HEK293T (cell line): ENCODE measurements at places on chromosomes 12 and 14.

- DNase-seq = no peak
Measured at GRCh38 chr14:35254736-35255135, 37.4 kb upstream of the PSMA6 start.

DNA sequence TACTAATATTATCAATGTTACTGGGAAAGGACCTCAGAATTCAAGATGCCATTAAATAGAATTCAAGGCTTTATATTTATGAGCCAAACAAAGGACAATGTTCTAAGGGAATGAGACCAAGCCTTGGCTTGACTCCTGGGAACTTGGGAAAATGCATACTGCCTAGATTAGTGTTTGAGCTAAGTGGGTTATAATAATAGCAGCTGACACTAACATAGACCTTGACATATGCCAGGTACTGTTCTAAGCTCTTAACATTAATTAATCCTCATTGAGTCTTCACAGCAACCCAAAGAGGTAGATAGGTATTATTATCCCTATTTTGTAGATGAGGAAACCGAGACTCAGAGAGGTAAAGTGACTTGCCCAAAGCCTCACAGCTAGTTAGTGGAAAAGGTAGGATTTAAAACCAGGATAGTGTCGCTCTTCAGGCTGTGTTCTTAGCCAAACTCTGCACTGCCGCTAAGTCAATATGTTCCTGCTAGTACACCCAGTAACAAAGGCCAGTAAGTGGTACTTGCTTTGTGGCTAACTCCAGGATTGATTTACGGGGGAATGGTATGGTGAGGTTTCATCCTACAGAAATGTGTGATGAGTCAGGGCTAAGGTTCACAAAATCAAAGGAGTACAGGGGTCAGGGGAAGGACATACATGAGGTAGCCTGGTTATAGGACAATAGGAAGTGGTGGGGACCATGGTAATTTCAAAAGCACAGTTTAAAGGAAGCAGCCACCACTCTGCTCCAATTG is 35.8 kb upstream of the PRKAB1 start:
- no peak for DNase-seq

- DNase-seq = no peak
Measured at GRCh38 chr14:24712374-24712773, 78.4 kb upstream of the GZMB start.

DNA sequence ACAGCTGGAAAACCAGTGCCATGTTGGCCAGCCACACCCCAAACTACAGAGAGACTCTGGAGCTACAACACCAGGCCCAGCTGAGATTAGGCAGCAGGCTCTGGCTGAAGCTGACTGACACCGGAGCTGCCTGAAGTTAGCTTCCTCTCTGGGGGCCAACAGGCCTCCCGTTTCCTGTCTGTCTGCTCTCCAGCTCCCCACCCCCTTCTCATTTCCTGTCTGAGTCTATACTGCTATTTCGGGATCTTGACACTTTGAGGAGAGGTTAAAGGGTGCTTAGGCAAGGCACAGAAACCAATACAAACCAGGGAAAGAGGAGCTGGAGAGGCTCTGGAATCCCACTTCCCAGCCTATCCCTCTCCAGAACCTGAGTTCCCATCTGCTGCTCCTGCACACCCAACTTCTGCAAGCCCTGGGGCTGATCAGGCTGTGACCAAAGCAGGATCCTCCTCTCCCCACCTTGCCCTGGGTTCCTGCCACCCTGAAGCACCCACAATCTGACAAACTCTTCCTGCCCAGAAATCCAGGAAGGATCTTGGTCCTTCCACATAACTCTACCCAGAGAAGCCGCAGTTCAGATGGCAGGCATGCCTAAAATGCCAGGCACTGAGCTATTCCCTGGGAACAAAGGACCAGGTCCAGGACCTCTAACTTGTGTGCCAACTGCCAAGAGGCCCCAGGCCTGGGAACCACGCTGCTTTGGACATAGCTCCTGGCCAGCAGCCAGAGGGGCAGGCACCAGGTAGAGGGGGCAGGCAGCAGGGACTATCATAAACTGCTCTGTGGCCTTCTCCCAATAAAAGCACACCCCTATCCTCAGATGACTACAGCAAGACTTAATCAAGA is 39.9 kb downstream of the PRPF40B start:
- no peak for DNase-seq

DNA sequence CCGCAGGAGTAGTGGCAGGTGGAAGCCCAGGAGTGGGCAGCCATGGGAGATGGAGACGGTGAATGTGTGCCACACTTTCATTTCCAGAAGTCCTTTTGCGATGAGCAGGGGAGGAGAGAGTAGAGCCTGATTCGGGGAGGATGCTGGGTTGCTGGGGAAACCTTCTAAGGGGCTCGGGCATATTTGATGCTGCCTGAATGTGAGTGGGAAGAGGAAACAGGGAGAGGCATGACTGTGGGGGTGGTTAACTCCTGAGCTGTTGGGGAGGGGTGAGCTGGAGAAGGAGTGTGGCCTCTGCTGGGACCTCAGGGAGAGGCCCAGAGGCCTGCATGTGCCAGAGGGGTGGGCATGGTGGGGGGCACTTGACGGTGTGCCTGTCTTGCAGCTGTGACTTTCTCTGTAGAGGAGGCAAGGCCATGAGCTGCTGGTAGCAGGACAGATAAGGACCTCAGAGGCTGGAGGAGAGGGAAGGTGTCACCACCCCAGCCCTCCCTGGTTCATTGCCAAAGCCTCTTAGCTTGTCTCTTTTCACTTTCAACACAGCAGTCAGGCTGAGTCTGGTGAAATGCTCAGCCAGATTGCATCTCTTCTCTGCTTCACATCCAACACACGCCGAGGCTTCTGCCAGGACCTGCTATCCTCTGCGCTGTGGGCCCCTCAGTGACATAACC is 11.4 kb downstream of the GLT1D1 start:
- no peak for DNase-seq

DNA sequence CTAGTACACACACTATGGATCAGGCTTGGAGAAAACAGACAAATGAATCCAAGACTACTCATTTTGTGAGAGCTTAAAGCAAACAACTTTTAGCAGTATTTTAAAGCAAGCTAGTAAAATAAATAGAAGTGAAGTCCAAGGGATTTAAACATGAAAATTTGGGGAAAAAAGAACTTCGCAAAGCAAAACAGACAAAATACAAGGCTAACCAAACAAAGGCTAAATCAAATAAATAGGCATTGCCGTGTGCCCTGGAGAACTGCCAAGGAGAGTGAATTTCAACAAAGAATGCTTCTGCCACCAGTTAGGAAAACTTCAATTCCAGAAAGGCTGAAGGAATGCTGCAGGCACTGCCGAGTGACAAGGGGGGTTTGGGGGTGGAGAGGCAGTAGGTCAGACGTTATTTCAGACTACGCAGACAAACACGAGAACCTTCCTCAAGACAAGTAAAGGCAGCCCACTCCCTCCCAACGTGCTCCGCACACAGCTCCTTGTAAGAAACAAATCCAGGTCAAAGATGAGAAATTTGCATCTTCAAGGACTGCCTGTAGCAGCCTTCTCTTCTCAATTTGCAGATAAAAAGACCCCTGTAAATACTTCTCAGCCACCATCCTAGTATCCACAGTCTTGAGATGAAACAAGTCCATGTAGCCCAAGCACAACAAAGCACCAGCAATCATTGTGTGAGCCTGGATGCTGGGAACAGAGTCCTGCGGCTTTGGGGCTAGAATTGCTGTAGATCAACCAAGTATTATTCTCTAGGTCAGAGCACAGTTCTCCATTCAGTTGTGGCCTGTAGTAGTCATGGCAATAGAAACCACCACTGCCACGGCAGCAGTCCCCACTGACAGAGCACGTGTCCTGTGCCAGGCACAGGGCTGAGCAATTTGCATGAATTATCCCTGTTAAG is 43.3 kb downstream of the EFCAB11 start:
- DNase-seq = no peak

- no peak for DNase-seq
Measured at GRCh38 chr12:58895053-58895452, 25.3 kb downstream of the LRIG3 start.
